ENCODE measurements at places on chromosomes 7 and 10. TPM values are rescaled to one million over a fixed set of nuclear protein-coding genes. Genes with fewer than 3 reads are reported as not detected.

DNA sequence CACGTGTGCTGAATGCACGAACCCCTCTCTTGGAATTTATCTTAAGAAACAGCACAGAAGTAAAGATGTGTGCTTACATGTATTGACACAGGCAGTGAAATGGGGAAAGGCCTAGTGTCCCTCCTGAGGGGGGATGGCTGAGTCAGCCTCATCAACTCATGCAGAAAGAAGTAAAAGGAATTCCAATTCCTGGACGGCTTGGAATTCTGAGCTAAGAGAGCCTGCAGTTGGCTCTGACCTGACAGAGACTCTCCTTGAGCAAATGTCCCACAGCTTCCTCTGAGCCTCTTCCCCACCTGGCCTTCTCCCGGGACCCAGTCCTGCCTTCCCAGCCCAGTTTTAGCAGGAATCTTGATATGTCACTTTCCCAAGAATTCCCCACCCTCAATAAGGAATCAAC, 542.4 kb upstream of the ADARB2 start:
- DNase-seq, result no peak

- DNase-seq, result no peak
Measured at GRCh38 chr10:8072211-8072610, 17.7 kb downstream of the GATA3 start.

DNA sequence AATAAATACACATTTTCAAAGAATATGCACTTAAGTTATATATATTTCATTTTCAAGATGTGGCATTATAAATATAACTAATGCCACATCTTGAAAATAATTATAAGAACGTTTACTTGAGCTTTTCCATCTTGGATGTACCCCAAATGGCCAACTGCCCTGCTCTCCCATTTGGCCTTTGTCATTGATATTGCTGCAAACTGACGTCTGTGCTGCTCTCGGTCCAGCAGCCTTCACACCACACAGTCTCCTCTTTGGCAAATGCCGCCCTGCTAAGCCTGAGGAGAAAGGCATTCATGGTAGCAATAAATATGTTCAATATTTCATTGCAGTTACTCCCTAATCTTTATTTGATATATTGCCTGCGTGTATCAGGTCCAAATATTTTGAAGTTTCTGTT, 384.6 kb upstream of the ADARB2 start:
- DNase-seq, result no peak

Gene PSMC2
- total RNA-seq, result 65.4 TPM

DNA sequence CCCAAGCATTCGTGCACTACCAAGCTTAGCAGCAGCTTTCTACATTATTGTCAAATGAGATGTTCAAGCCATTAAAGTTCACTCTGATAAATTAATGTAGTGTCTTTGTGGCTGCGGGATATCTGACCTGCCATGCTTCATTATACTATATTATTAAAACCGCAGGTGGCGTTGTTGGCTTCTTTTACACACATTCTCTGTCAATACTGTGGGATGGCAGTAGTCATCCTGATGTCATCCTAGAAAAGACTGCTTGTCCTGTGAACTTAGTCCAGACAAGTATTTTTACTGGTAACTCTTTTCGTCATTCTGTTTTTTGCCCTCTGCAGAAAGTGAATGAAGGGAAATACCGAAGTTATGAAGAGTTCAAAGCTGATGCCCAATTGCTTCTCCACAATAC, 103.9 kb downstream of the ZMYND11 start:
- DNase-seq, result no peak

DNA sequence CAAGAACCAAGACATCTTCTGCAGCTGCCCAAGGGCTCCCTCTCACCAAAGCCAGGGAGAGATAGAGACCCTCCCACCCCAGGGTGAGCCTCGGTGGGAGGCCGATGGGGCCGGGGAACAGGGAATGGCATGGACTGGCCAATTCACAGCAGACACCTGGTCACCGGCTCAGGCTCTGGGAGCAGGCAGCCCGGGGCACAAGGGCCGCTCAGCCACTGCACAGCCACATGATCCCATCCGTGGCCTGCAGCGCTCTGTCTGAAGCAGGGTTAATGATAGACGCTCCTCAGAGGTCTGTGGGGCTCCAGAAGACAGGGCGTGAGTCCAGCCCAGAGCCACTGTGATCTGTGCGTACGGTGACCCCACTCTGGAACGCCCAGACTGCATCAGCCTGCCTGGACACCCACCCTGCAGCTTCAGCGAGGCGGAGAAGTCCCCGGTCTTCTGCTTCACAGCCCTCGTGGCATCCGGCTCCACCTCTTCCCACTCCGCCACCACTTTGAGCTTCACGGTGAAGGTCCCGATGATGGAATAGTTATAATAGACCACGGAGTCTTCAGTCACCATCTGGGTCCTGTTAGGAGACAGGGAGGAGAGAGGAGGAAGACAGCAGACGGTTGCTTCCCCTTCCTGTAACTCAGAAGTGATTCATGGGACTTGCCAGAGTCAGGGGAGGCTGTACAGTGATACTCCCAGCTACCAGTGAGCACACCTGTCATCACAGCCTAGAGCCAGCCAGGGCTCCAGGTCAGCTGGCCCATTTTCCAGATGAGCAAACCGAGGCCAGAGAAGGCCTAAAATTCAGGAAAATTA, 14.0 kb downstream of the TMEM130 start:
- DNase-seq, result no peak

Gene TUBAL3
- total RNA-seq, result not detected

DNA sequence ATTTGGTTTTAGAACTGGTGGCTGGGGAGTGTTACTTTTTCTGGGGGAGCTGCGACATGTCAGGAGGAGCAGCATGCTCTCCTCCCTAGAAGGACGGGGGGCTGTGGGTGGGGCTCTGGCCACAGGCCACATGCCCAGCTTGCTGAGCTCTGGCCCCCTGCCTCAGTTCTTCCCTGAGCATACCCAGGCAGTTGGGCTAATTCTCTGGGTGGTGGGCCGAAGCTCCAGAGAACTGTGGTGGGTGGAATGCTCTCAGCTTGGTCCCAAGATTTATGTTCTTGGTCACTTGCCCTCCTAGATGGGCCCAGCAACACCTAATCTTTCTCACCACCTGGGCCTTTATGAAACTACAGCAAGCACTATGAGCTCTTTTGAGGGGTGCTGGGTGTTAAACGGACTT, 5.1 kb upstream of the ZNF775 start:
- no peak for DNase-seq

- no peak for DNase-seq
Measured at GRCh38 chr7:30327813-30328212, 43.4 kb downstream of the ZNRF2 start.

Gene HUS1
- 21.1 TPM for total RNA-seq

DNA sequence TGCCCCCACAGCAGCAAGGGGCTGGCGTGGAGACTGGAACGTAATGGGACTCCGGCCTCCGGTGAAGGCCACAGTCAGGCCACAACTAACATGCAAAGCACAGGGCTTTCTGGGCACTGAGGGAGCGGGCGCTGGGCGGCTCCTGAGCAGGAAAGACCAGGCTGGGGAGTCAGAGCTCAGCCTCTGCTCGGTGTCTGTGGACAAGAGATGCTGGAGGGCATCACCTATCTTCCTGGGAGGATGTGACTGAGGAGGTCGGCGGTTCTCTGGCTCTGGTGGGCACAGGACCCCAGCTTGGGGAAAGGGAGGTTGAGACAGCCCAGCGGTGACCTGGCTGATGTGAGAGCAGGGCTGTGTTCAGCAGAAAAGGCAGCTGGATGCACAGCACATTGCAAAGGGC, 11.7 kb downstream of the CNPY1 start:
- no peak for DNase-seq

- DNase-seq, result no peak
Measured at GRCh38 chr7:18706670-18707069, 211.1 kb downstream of the HDAC9 start.

GRCh38 chr7:45162311-45162845, 4.8 kb downstream of the RAMP3 start:
- no peak for DNase-seq

DNA sequence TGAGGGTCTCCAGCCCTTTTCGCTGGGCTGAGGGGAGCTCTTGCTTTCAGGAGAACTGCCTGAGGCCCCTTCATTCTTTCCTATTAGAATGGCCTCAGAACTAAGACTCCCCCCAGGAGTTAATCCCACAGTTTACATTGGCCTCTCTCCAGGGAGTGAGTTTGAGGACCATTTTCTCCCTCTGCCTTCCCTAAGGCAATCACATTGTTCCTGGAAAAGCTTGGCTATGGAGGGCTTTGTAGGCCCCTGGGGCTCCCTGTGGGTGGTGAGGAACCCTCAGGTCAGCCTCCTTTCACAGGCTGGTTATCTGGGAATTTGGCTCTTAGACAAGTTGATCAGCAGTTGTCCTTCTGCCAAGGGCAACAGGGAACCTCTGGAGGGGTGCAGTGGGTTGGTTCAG, 343.7 kb downstream of the RPS24 start:
- DNase-seq, result no peak

Gene MRPS17
- total RNA-seq, result 32.3 TPM

DNA sequence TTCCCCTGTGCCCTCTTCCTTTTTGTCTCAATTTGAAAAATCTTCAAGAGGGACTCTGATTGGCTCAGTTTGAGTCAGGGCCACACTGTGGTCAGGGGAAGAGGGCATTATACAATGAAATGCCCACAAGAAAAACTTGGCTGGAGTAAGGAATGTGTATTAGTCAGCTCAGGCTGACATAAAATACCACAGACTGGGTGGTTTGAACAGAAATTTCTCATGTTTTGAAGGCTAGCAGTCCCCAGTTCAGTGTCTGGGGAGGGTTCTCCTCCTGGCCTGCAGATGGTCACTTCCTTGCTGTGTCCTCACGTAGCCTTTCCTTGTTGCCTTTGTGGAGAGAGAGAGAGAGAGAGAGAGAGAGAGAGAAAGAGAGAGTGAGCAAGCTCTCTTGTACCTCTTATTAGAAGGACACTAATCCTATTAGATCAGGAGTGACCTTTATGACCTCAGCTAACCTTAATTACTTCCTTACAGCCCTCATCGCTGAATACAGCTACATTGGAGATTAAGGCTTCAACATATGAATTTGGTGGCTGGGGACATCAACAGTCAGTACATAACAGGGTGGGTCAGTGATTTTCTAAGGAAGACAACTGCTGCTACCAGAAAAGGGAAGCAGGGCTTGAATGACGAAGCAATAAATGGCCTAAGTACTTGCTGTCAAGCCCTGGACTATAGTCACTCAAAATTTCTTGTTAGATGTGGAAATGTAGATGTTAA, 25.8 kb upstream of the FAM13C start:
- no peak for DNase-seq

Gene ZC3HAV1L
- total RNA-seq, result 10.8 TPM

DNA sequence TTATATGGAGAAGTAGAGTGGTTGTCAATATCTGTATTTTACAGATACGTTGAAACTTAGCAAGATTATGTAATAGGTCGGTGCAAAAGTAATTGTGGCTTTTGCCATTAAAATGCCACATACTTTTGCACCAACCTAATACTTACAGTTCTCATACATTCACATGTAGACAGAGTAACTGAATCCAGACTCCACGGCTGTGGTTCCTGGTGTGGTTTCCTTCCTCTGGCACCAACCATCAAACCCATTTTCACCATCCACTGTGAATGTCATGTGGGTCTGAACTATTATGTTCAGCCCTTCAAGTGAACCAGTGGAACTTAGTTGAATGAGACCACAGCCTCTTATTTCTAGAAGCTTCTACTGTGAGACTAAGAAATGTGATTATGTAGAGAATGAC, 31.5 kb upstream of the SLIT1 start:
- no peak for DNase-seq

Gene MSS51
- 3.7 TPM for total RNA-seq

- DNase-seq, result no peak
Measured at GRCh38 chr7:6359734-6360133, 87.3 kb upstream of the CYTH3 start.

Gene HOXA10
- total RNA-seq, result not detected

GRCh38 chr10:11036424-11037011, 18.8 kb downstream of the CELF2 start:
- DNase-seq, result no peak

Gene PHKG1
- 3.6 TPM for total RNA-seq

DNA sequence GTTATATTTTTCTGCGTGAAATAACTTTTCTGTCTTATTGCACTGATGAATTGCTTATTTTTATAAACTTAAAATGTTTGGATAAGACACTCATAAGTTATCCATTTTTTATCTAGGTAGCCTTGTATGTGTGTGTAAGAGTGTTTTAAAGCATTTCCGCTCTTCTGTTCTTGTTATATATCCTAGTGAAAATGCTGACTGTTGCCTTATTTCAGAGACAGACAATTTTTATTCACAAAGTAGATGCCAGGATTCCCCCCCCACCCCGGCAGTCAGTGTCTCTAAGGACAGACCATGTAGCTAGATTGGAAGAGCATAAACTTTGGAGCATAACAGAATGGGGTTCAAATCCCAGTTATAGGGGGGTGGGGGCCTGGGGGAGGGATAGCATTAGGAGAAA, 1.6 kb downstream of the SMC3 start:
- DNase-seq, result no peak

- DNase-seq, result no peak
Measured at GRCh38 chr7:41573862-41574261, 129.0 kb downstream of the INHBA start.

DNA sequence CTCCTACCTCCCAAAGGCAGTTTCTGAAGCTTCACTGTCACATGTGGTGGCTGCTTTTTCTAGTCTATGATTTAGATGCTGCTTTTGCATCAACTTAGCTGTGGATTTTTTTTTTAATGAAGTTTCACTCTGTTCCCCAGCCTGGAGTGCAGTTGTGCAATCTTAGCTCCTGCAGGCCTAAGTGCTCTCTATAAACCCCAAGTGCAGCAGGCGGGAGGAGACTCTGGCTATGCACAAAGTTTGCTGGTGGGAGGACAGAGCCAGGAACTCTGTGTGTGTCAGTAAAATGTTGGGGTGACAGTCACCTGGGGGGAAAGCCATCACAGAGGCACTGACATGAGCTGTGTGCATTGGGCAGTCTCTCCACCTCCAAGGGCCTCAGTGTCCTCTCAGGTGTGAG, 138.8 kb upstream of the FAM20C start:
- DNase-seq, result no peak

GRCh38 chr10:30238836-30239235, 110.2 kb downstream of the MTPAP start:
- DNase-seq, result no peak

- DNase-seq, result no peak
Measured at GRCh38 chr10:43471935-43472720, 35.2 kb downstream of the ZNF487 start.

DNA sequence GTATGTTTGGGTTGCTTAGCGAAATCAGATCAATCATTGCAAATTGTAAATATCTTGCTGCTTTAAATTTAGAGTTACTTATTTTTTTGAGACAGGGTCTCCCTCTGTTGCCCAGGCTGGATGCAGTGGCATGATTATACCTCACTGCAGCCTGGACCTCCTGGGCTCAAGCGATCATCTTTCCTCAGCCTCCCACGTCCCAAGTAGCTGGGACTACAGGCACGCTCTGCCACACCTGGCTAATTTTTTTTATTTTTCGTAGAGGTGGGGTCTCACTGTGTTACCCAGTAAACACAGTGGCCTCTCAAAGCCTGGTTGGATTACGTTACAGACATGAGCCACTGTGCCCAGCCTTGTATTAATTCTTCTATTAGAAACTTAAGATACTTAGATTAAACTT, 1.7 kb downstream of the VDAC2 start:
- DNase-seq, result no peak

Data from occipital lobe (tissue), 3 donors.